ENCODE measurements at places on chromosomes 7 and 10.

DNA sequence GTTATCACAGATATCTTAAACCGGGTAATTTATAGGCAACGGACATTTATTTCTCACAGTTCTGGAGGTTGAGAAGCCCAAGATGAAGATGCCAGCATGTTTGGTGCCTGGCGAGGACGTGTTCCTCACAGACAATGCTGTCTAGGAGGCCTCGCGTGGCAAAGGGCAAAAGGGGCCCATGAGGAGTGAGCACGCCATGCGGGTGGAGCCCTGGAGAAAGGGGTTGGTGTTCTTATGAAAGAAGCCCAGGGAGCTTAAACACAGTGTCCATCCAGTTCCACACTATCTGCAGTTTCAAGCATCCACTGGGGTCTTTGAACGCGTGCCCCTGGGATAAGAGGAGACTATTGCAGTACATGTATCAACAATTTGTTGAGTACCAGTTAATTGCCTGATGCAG, 51.4 kb downstream of the CXCL12 start:
- no peak for DNase-seq

- DNase-seq, result peak; percentile 55
These were observed 49.1 kb upstream of the FOXK1 start for GRCh38 chr7:4633012-4633411.

DNA sequence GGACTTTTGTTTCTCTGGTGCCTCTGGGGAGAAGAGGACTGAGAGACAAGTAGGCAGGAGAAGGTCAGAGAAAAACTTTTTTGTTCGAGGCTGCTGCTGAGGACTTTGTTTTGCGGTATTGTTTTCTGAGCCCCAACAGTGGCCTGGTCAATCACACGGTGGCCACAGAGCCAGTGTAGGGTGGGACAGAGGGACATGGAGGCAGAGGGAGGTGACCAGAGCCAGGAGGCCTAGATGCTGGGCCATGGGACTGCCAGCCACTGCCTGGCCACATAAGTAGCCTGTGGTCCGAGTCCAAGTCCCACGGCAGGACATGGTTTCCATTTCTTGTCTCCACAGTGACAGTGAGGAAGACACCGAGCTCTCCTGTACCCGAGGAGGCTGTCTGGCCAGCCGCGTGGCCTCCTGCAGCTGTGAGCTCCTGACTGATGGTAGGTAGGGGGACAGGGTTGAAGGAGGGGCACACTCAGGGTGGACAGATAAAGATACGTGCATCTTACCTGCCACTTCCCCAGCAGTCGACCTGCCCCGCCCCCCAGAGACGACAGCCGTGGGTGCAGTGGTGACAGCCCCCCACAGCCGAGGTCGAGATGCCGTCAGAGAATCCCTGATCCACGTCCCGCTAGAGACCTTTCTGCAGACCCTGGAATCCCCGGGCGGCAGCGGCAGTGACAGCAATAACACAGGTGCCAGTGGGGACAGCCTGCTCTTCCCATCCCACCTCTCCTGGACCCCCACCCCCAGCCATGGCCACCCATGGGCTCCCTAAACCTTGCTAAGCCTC, 27.5 kb downstream of the SH2B2 start:
- DNase-seq, result no peak

DNA sequence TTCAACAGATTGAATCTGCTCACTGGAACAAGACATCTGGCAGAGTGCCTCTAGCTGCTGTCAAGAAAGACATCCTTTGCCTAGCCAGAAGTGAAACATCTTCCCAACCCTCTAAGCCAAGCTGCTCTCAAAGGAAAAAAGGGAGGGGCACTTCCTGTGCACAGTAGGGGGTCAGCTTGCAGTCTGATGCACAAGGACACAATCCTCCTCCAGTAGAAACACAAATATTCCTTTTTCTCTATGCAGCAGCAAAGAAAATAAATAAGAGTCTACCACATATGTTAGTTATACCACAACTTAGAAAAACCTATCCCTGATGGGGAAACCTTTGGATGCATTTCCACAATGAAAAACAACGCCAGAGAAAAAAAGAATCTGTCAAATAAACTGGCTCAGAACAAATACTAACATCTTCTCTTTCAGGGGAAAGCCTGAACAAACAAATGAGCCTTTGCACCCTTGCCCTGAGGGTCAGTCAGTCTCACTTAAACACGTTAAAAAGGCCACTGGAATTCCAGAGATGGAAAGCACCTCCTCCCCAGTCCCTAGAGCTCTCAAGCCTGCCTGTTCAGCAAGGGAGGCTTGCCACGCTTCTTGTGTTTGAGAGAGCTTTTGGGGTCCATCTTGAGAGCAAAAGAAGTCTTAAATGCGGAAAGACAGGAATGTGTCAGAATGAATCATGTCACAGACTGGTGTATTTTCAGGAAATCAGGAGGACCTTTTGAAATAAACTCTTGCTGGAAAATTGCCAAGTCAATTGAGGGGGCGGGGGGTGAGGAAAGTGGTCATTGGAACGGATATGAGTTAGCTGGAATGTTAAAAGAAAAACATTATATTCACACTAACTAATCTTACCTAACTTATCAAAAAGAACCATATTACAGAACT, 7.5 kb downstream of the LAMB1 start:
- DNase-seq, result peak; percentile 96

DNA sequence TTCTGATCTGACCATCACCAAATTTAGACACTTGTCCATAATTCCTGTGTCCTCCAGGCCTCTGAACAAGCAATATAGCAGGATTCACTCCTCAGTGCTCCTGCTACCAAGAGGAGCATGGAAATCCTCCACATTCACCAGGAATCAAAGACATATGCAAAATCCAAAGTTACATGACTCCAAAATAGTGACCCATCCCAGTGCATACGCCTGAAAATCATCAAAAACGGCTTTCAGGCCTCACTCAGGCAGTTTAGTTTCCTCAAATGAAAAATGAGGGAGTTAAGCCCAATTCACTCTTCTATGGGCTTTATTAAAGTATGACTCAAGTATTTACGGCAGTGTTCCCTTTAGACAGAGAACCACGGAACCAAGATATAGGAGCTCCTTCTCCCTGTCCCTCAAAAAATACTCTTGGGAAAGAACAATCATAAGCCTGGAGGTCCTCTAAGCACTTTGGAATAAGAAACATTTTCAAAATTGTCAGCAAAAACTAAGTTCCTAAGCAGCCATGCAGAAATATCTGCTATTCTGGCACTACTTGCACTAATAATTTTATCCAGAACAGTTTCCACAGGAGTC, 240.7 kb downstream of the PARD3 start:
- DNase-seq, result no peak

GRCh38 chr7:11252705-11253272, 279.1 kb downstream of the PHF14 start:
- no peak for DNase-seq

- DNase-seq, result no peak
These were observed 131.1 kb upstream of the CHST15 start for GRCh38 chr10:124224331-124225028.

DNA sequence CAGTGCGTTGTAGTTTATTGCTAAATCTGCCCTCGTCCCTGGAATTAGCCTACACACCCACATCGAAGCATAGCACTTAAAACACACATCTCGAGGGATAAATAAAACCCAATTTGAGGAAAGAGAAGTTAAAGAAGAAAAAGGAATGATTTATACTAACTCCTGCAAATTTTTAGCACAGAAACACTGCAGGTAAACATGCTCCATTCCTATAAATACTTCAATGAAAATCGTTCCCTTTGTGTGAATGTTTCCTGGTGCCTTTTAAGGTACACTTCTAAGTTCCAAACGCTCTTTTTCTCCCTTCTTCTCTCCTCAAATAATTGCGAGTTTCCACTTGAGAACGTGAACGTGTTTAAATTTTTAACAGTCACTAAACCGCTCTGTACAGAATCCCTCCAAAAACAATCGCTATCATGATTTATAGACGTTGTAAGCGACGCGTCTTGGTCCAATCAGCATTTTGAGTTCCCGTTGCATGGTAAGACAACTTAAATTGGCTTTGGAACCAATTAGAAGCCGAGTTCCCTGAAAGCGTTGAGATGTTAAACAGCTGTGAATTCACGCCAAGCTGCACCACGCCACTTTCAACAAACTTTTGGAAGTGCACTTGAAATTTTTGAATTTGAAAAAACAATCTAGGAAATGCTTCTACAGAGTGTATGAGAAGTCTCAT, 12.5 kb upstream of the EBLN1 start:
- DNase-seq, result peak; percentile 71

DNA sequence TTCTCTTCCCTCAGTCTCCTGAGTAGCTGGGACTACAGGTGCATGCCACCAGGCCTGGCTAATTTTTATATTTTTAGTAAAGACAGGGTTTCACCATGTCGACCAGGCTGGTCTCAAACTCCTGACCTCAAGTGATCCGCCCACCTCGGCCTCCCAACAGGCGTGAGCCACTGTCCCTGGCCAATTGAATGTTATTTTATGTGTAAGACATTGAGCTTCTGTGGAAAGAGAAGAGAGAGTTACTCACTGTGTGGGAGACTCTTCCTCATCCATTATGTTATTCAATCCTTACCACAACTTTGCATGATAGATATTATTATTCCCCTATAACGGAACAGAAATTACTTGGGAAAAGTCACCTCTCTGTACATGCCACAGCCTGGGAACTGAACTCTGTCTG, 32.6 kb upstream of the MXI1 start:
- no peak for DNase-seq

GRCh38 chr10:130956251-130956650, 355.3 kb downstream of the TCERG1L start:
- no peak for DNase-seq

DNA sequence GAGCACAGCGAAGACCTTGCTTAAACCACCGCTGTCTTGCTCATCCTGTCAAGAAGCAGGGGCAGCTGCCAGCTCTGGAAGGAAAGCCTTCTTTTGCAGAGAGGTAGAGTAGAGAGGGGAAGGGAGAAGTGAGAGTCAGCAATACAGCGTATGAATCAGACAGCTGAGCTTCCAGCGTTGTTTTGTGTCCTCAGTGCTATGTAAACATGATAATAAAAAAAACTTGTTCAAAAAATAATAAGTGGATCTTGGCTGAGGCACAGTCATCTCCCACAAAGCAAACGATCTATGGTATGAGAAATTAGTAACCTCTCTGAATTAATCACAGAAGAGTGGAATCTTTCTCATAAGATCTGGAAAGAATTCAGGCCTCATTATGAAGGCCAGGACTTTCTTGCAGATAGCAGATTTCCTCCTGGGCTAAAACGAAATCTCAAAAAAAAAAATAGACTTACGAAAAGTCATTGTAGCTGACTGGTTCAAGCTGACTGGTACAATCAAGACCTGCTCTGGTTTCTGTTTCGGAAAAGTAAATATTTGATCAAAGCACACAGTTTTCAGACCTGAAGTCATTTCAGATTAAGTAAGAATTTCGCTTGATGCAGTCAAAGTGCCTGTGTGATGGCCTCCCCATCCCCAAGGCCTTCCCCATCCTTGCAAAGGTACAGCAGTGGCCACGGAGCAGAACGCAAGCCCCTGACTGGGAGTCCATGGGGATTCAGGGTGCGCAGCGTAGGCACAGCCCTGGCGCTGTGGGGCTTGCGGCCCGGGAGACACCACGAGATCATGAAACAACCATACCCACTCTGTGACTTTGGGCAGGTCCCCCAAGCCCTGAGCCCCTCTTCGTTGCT, 29.4 kb downstream of the CHST15 start:
- peak; percentile 86 for DNase-seq

- no peak for DNase-seq
These were observed 3.8 kb downstream of the COMTD1 start for GRCh38 chr10:75231672-75232581.

DNA sequence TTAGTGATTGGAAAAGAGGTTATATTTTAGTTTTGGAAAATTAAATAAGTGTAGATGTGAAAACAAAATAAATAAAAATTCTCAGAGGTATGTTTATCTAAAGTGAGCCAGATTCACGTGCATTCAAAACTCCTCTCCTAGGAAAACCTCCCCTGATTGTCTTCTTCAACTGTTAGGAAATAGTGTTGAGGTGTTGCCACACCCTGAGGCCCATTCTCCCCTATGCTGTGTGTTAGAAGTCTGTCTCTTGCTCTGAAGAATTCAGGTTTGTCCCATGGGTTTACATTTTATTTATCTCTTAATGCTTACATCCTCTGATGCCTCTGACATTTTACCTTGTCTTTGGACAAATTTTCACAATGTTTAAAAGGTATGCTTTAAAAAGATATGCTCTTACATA, 40.3 kb downstream of the PTPRE start:
- peak; percentile 18 for DNase-seq

GRCh38 chr7:2312267-2312929, 1.8 kb downstream of the SNX8 start:
- no peak for DNase-seq

- no peak for DNase-seq
These were observed 119.9 kb downstream of the MBL2 start for GRCh38 chr10:52652431-52653262.

DNA sequence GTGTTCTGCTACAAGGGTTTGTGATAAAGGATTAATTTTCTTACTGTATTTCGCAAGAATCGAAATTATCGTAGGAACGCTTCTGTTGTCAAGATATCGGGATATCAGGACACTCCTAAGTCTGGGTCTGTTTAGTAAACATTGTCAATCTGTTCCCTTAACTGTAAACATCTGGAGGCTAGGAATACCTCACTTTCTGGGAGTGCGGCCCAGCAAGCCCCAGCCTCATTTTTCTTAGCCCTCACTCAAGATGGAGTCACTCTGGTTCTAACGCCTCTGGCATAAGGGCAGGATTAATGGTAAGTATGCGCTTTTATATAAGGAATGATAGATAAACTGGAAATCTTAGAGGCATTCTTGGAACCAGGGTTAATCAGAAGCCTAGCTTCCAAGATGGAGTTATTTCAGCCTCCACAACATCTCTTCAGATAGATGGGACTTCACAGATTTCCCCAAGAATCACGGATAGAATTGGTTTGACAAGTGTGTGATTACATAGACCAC, 30.1 kb upstream of the CCL24 start:
- DNase-seq, result no peak

GRCh38 chr7:107993891-107994291, 9.1 kb downstream of the LAMB1 start:
- no peak for DNase-seq

- peak; percentile 89 for DNase-seq
These were observed at the start of gene LRRN3 for GRCh38 chr7:111090846-111091245. LRRN3 (plus strand) TSS chr7:111091127; CDS start chr7:111122773, 31,646 bp downstream.

- DNase-seq, result no peak
These were observed 378 bp downstream of the PIK3AP1 start for GRCh38 chr10:96719850-96720421.

GRCh38 chr7:16741676-16742075, 11.9 kb upstream of the TSPAN13 start:
- DNase-seq, result no peak
